ENCODE measurements at places on chromosomes 11 and 22.

- DNase-seq: no peak
These were observed 7.2 kb upstream of the CD81 start for GRCh38 chr11:2369896-2370295.

- DNase-seq: no peak
These were observed 89.1 kb downstream of the SWAP70 start for GRCh38 chr11:9753021-9753420.

DNA sequence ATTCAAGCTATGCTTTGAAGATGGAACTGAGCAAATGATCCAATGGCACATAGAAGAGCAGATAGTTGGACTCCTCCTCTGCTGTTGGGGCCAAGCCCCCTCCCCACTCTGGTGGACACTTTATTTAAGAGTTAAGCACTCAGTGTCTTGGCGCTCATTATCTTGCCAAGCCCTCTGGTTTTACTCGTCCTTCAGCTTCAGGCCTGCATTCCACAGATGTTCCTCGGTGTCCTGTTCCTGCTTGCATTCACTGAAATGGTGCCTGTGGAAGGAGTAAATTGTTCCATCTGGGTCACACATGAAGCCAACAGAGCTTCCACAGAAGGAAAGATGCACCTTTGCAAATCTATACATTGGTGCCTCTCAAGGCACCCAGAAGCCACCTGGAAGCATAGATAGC lies 26.1 kb downstream of the MAML2 start:
- no peak for DNase-seq

GRCh38 chr11:123451183-123451781 lies 21.2 kb downstream of the GRAMD1B start:
- DNase-seq: no peak

DNA sequence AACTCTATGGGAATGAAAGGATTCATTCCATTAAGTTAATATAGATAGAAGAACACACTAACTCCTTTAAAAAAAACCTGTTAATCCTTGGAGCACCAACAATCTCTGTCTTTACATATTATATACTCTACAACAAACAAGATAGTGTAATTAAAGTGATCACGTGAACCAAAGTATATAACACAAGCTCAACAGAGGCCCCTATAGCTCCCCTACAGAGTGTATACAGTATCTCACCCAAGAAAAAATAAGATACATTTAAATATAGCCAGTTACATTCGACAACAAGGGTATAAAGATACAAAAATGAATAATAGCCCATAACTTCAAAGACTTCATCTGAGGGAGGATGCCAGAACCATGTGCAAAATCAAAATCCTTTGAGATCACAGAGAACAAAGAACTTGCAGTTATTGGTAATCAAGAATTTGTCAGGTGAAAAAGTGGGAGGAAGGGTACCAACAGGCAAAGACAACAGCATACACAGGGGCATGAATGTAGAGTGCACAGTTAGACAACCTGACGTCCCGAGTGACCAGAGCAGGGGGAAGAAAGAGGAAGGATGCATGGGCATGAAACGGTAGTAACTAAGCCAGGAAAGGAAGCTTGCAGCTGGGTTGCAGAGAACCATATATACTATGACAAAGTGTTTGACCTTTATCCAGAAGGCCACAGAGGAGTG lies 4.7 kb downstream of the FCHSD2 start:
- no peak for DNase-seq

- DNase-seq: no peak
These were observed 69.9 kb downstream of the HIRA start for GRCh38 chr22:19361501-19362103.

DNA sequence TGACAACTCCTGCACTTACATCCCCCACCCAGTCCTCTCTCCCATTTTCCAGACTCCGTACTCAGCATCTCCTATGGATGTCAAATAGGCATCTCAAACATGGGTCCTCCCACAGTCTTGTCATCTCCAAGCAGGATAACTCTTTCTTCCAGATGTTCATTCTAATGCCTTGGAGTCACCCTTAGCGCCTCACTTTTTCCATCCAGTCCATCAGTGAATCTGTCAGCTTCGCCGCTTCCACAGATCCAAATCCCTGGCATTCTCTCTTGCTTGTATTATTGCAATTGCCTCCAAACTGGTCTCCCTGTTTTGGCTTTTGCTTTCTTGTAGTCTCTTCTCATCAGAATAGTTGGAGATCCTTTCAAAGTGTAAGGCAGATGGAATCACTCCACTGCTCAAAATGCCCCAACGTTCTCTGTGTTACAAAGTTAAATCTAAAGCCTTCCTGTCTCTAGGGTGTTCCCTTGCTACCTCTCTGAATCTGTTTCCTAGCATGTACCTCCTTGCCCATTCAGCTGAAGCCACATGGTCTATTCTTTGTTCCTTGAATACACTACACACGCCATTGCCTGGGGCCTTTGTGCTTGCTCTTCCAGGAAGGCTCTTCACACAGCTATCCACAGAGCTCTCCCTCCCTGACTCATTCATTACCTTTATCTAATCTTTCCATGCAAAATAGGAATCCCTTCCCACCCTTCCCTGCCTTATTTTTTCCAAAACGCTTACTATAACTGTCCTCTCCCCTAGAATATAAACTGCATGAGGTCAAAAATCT lies 64.8 kb downstream of the UBASH3B start:
- no peak for DNase-seq

- no peak for DNase-seq
These were observed 1.4 kb downstream of the RPS6KB2 start for GRCh38 chr11:67429722-67430121.

DNA sequence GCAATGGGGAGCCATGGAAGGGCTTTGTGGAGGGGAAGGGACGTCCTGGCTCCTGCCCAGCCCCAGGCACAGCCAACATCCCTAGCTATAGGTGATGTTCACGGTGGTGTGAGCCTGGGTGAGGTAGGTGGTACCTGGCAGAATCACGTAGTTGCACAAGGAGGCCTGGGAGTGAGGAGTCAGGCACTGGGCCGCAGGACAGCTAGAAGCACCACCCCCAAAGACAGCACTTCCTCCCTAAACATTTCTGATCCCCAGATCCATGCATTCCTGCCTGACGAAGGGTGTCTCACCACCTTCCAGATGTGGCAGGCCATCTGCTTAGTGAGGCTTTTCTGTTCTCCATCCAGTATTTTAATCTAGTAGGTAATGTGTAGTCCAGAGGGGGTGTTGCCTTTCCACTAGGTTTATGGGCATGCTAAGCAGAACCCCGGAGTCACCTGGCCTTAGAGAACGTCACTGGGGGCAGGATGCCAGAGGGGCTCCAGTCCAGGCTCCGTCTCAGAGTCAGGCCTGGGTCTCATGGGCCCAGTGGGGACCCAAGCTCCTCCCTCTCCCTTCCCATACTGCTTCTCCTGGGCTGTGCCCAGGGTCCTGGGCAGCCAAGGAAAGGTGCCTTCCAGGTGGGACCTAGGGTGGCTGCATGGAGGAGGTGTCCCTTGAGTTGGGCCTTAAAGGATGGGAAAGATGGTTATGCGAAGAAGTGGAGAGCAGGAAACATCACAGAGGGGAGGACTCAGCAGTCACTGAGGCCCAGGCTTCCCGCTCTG lies 56.2 kb downstream of the OTOG start:
- no peak for DNase-seq

DNA sequence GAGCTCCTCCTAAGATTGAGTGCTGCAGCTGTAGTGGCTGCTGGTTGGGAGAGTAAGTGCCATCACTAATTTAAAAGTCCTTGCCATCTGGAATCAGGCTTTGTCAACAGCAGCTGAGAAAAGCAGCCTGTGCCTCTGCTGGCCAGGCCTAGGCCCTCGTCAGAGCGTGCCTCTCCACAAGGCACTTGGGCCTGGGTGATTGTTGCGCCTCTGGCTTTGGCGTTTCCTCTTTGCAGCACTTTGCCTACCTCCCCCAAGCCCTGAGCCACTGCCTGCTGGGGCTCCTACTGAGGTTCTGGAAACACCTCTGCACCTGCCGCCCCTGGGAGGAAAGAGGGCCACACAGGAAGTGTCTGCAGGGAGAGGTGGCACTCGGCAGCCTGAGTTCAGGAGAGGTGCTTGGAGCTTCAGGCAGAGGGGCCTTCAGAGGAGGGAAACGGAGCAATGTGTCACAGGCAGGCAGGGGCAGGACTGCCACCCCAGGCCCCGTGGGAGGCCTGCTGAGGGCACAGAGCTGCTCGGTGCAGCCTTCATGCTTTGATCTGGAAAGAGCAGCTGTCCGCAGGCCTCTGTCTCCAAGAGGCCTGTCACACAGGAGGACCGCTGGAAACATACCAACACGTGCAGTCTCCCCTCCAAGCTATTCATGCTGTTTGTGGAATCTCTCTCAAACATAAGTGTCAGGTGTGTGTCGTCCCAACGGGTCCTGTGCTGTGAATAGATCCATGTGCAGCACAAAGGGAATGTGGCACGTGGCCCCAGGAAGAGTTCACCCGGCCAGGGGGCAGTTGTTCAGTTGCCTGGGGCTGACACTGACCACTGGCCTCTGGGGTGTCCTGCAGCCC lies 61.5 kb upstream of the EMID1 start:
- DNase-seq: no peak

DNA sequence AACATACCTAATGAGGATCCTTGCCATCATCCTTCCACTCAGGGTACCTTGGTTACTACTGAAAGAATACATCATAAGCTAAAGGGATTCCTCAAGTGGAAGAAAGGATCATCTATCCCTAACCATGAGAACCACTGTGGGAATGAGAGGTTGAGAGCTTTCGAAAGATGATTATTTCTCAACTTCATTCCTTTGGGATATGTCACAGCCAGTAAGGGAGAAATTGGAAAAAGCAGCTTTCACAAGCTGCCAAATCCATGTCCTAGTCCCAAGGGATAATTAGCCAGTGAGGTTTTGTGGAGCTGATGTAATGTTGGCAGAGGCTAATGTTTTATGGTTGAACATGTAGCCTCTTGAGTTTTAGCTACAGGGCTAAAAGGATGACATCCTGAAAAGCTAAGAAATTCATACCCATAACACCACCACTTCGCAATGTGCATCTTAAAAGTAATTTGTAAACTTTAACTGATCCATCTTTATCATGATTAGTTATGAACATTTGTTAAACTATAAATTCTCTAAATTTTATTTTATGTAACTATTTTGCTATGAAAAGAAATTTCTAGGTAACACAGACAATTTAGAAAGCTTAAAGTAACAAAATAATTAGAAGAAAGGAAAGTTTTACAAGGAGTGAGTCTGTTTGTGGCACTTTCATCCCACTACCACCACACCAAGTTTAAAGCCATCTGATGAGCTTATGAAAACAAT lies 123.9 kb downstream of the MRTFA start:
- no peak for DNase-seq

GRCh38 chr11:93236741-93237675 lies 39.2 kb upstream of the SLC36A4 start:
- no peak for DNase-seq

DNA sequence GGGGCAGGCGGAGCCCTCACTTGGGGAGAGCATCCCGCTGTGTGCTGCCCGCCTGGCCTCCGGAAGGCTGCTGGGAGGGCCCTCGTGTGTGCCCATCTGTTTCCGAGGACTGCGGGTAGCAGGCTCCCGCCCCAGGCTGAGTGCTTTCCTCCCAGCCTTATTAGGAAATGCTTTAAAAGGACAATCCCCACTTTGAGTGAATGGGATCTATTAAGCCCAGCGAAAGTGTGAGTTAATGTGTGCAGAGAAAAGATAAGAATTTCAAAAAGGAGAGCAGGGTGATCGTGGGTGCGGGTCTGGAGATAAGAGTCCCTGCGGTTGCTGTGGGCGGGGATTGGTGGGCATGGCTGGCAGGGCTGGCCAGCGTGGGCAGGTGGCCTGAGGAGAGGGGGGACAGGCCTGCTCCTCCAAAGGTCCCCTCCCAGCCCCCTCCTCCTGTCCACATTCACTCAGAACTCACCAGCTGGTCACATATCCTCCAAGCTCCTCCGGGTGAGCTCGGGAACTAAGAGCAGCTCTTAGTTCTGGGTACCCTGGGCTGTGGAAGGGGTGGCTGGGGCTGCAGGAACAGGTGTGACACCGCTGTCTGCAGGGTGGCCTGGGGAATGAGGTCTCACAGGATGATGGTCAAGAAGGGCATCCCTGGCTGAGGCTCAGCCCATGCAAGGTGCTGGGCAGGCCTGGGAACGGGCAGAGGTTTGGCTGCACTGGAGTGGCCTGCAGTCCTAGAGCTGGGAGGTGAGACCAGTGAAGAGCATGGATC lies 1260.3 kb downstream of the BRD1 start:
- DNase-seq: no peak

GRCh38 chr11:78535027-78535426 lies 39.6 kb downstream of the NARS2 start:
- DNase-seq: no peak

GRCh38 chr11:118882491-118882890 lies 1.2 kb upstream of the CXCR5 start:
- DNase-seq: no peak

DNA sequence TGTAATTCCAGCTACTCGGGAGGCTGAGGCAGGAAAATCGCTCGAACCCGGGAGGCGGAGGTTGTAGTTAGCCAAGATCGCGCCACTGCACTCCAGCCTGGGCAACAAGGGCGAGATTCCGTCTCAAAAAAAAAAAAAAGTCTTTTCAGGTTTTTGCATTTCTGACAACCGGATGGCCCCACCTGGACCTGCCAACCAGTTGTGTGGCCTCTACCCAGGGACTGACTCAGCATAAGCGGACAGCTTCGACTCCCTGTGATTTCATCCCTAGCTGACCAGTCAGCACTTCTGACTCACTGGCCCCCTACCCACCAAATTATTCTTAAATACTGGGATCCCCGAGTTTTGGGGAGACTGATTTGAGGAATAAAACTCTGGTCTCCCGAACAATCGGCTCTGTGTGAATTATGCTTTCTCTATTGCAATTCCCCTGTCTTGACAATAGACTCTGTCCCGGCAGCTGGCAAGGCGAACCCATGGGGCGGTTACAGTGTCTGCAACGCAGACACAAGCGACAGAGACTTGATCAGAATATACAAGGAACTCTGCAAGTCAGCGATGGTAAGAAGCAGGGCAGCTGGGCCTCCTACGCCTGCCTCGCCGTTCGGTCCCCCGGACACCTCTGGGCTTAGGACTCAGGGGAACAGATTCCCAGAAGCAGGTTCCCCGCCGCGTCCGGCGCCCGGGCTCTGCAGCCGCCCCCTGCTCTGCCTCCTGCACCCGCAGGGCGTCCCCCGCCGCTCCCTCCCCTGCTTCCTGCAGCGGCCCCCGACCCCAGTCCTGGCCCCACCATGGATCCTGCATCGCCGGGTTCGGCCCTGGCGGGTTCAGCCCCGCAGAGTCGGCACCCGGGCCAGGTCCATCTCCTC lies 741 bp upstream of the TALDO1 start:
- DNase-seq: no peak

- DNase-seq: no peak
These were observed 9.7 kb upstream of the MALAT1 start for GRCh38 chr11:65489035-65489705.

DNA sequence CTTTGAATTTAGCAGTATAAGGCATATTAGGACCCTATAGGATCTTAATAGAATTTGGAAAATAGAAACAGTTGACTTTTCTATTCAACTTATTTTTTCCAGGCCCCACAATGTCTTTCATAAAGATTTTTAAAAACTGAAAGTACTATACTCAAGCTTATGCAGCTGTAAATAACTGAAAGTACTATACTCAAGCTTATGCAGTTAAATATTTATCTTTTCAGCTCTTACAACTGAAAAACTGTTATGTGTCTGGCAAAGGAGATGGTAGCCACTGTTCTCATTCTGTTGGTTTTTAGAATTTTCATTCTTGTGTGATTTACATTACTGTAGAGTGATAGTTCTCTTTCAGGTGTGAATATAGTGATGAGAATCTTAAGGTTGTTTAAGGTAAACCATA lies 16.5 kb downstream of the HIPK3 start:
- no peak for DNase-seq

Data from stimulated activated CD4-positive, alpha-beta T cell treated with anti-CD3 and anti-CD28 coated beads, Interleukin-15, amount 100 ng/mL, for 1 hour (primary cell).